ENCODE measurements at places on chromosomes 7 and 10.

DNA sequence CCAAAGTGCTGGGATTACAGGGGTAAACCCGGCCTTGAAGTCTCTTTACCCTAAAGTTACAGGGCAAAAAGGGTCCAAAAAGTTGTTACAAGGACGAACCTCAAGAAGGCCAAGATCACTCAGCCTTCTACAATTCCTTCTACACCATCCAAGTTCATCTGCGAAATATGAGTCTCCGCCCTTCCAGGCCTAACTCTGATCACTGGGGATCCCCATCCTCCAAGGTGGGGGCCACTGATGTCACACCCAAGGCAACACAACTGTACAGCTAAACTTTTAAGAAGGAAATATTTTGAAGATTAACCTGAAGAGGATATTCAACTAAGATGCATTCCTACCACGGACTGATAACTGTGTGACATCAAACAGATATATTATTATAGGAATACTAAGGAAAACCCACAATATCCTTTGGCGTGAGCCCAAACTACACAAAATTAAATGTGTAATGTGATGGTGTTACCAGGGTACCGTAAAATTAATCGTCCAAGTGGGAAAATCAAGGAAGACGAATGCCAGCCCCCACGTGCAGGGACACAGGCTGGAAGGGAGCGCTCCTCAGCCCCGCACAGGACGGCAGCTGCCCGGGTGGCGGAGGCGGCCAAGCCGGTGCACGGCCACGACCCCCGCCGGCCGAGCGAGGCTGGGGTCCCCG, 1.0 kb downstream of the PAXIP1 start:
- no peak for ATAC-seq

DNA sequence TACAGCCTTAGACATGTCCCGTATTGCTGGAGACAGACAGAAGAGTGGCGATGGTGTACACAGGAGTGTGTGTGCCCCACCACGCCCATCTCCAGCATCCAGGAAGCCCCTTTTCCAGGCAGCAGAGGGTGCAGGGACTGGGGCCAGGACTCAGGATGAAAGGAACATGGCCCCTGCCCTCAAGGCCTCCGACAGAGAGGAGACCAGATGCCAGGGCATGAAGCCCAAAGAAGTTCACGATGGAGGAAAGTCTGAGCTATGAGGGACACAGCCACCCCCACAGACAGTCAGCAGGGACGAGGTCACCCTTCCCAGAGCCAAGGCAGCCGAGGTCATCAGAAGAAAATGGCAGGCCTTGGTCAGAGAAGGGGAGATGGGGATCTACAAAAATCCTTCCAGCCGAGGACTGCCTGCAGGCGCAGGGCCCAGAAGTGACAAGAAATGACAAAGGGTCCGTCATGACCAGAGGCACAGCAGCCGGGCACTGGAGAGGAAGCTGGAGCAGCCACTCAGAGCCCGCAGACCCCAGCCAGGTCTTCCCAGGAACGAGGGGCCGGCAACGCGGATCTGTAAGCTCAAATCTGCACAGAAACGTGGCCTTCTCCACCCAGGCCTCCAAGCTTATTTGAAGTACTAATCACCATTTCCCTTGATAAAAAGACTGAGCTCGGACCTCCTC, 78.7 kb upstream of the PPP2R2D start:
- ATAC-seq: no peak

DNA sequence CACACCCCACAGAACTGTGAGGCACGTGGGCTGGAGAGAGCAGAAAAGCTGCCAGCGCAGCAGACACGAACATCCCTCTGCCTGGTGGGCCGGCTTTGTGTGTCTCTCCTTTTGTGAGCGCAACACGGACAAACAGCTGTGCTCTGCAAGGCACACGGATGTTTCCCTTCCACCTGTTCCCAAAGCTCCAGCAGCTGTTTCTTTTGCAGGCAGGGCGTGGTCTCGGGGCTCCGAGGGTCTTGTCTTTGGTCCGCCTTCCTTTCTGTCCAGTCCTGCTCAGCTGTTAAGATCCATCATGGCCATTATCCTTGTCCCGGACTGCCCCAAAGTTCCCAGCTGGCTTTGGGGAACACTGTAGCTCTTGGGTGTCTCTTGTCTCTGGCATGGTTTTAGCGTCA, 32.7 kb upstream of the SH2B2 start:
- ATAC-seq: no peak

GRCh38 chr7:158026636-158027265, 560.9 kb downstream of the PTPRN2 start:
- no peak for ATAC-seq

DNA sequence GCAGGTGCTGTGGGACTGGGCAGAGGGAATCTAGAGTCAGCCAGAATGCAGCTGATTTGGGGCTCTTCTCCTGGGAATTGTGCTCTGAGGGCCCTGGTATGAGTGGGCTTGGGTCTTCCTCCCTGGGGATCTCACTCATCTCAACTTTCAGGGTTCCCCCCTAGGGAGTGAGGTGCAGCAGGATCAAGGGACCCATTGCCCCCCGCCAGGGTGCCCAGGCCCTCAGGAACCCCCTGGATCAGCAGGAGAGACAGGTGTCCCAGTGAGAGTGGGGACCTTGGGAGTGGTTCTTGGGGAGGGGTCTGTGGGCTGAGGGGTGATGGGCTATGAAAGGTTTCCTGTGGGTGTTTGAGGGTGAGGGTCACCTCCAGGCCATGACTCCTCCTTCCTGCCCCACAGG, 17.6 kb upstream of the VOPP1 start:
- ATAC-seq: no peak

GRCh38 chr10:14757394-14757793, 17.3 kb downstream of the FAM107B start:
- ATAC-seq: no peak

DNA sequence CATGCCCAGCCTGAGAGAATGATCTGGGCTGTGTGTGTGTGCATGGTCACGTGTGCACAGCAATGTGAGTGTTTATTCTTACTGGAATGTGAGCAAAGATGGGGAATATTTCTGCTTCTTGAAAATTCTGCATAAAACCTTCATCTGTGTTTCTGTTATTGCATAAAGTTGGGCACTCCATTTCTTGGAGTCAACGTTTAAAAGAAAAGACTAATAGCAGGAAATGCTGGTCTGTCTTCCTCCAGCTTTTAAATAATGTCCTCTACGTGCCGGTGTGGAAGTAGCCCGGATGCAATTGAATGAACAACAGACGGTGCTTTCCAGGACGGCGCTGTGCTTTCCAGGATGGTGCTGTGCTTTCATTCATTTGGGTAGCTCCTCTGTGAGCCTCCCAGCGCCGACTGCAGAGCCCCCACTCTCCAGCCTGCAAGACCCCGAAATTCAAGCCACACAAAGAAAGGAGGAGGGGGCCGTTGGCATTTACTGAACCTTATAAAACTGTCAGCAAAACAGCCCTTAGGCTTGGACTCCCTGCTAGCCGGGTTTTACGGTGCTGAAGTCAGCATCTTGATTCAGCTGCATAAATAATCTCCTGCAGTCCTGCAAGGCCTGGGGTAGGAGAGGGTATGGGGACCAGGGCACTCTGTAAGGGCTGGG, 158.2 kb upstream of the PRKCQ start:
- peak; percentile 44 for ATAC-seq

- ATAC-seq: no peak
These were observed 114.1 kb downstream of the CPED1 start for GRCh38 chr7:121102619-121103018.

GRCh38 chr7:78007231-78007630, 208.7 kb downstream of the PHTF2 start:
- ATAC-seq: no peak

DNA sequence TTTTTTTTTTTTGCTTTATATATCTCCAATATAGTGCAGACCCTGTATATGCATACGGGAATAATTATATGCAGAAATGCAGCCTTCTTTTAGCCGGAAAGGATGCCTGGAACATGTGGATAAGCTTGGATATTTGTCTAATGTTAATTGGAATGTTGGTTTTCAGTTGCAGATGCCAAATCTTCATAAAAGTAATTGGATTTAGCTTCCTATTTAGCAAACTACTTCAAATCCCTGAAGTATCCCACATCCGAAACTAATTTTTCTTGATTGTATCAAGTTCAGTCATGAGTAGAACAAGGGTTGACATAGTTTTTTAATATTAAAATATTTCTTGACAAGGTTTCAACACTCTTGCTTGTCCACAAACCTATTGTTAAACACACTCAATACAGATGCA, 281.7 kb downstream of the BBS9 start:
- ATAC-seq: no peak

DNA sequence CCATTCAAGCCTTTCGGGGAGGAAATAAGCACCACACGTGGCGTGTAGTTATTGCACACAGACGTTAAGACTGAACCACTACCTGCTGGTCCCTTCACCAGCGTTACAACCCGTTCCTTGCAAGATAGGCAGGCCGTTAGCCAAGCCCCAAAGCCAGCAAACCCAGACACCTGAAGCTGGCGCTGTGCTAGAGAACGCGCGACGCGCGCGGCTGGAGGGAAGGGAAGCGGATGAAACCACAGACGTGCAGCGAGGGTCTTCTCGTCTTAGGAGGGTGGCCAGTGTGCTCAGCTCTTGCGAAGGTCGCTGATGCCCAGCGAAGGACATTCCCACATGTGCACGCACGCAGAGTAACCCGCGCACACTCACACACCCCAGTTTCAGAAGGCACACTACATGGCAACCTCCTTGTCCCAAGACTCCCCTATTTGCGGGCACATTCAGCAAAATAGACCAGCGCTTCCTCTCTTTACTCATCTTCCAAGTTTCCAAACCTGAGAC, 980 bp downstream of the TMEM26 start:
- ATAC-seq: no peak

DNA sequence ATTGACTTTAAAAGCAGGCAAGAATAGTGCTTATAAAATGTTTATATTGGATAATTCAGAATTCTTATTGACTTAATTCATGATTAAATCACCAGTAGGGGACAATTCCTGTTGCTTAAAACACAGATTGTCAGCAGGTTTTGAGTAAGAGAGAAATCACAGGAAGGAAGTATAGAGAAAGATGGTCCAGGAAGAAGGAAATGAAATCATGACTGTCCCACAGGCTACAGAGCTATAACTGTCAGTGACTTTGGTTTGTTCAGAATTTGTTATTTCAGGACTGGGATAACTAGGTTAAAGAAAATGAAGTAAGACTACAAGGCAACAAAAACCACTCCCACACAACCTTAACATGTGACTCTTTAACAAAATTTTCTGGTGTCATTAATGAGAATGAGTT, 6.8 kb downstream of the GNGT1 start:
- ATAC-seq: no peak

- no peak for ATAC-seq
These were observed 23.3 kb downstream of the NEUROG3 start for GRCh38 chr10:69549959-69550358.

DNA sequence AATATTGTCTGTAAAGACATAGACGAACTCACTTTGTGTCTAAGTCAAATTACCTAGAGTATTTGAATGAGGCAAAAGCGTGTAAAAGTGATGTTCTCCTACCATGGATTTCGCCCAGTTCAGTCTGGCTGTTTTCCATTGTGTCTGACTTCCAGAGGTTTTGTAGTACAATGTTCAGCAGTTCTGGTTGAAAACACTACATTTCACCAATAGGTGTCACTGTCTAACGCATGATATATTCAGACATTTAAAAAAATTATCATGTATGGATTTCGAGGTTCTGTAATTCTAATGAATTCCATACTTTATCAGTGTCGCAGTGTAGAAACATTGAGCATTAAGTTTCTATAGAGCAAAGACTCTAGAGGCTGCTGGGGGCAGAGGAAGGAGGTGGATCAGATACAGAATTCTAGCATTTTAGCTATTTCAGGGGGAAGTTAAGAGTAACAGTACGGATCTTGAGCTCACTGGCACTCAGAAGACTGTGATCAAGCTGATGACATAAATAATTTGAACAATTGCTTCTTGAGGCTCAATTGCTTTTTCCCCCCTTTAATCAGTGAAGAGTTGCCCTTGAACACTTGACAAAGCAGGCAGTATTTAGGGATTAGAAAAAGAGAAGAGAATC, 196.9 kb upstream of the RHOBTB1 start:
- ATAC-seq: peak; percentile 62

DNA sequence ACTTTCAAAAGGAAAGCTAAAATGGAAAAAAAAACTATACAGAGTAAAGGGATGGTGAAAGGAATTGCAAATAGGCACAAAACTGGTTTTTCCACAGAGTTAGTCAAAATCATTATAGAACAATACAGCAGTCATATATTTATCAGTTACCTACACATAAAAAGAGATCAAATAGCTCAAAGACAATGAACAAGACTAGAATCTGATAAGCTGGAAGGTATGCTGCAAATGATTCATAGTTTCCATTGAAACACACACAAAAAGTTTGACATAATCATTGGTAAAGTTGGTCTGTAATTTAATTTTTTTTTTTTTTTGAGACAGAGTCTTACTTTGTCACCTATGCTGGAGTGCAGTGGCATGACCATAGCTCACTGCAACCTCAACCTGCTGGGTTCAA, 92.4 kb upstream of the SGCE start:
- ATAC-seq: no peak

DNA sequence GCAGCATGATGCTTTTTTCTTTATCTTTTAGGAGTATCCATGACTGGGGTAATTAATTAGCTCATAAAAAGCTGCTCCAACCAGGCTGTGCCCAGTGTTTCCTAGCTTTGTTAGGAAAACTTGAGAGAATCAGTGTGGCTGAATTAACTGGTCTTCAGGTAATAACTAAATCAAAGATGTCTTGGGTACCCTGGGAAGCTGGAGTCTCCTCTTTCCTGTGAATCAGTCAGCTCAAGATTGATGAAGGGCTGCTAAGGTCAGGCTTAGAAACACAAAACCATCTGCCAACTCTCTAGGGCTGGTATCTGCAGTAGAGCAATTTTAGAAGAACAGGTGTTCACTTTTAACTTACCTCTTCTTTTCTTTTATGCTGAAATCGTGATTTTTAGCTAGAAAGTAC, 21.4 kb upstream of the ATOH7 start:
- ATAC-seq: no peak

DNA sequence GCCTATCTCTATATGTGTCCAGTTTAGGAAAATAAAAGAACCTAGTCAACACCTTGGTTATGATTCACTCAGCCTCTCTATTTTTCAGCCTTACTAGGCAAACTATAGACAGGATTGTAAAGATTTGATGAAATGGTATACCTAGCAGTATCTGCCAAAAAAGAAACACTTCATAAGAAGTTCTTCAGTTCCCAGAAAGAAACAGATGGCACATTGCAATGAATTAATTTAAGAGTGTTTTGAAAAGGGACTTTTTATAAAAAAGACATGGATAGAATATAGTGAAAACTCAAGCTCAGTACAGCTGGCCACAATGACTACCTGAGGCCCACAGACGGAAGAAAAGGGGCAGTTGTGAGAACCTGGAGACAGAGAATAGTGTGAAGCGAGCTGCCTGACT, 40.6 kb upstream of the RTKN2 start:
- no peak for ATAC-seq

DNA sequence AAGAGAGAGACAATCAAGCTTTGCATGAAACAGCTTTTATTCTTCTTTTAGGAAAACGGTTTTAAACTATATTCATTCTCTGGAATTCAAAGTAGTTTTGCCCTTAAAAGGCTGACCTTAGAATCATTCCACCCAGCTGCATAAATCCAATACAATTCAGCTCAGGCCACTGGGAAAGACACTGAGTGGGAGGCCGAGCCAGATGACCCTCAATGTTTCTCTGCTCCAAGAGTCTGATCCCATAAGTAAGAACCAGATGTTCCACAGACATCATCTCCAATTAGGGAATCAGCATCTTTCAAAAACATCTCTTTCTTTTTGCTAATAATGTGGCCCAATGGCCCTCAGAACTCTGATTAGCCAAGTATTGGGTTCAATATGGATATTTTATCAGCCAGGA, 26.1 kb downstream of the CREB3L2 start:
- no peak for ATAC-seq

GRCh38 chr7:68218461-68218860, 1221.8 kb downstream of the TYW1 start:
- no peak for ATAC-seq

All from esophagus mucosa (tissue), 1 donor.